Activated T-cell treated with anti-CD3 and anti-CD28 coated beads, Interleukin-2, amount 50 U/mL, for 24 hours (primary cell): ENCODE measurements at places on chromosomes 3 and 15.

- no peak for DNase-seq
Measured at GRCh38 chr15:27784107-27784506, 315.0 kb downstream of the OCA2 start.

DNA sequence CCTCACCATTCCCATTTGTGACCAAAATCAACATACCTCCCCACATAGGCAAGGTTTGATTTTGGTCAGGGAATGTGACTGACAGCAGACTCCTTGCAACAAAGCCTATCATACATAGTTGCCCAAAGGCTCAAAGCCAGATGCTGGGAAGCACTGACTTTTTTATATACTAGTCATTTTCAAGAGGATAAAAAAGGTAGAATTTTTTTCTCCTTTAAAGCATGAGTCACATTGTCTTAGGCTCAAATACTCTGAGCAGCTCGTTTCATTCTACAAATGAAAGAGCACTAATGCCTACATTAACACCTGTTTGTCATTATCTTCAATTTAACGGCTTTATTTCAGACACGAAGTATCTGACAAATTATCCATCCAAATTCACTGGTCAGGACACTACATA lies 36.2 kb downstream of the ICE2 start:
- no peak for DNase-seq

DNA sequence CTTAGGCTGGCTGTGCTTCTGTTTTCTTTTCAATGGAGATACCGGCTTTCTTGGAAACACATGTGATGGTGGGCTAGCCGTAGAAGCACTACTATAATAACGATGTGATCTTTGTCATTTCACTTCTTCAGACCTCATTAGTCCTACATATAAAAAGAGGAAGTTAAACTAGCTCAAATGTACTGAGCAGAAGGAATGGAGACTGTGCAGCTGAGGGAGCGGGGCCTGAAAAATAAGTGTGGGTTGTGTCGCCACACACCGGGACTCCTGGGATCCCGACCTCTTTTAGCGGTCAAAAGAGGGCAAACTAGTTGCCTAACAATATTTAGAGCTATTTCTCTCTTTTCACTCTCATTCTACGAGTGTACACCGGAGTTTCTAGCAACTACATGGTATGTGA lies 1.0 kb upstream of the RNF7 start:
- no peak for DNase-seq

- no peak for DNase-seq
Measured at GRCh38 chr3:63400246-63400860, 122.2 kb downstream of the SYNPR start.

- DNase-seq: no peak
Measured at GRCh38 chr3:78879295-78879860, 888.4 kb downstream of the ROBO1 start.

GRCh38 chr15:92821491-92822116 lies 78.5 kb upstream of the CHD2 start:
- DNase-seq: peak; percentile 31

GRCh38 chr3:129574206-129574605 lies 31.2 kb downstream of the H1-8 start:
- DNase-seq: no peak

DNA sequence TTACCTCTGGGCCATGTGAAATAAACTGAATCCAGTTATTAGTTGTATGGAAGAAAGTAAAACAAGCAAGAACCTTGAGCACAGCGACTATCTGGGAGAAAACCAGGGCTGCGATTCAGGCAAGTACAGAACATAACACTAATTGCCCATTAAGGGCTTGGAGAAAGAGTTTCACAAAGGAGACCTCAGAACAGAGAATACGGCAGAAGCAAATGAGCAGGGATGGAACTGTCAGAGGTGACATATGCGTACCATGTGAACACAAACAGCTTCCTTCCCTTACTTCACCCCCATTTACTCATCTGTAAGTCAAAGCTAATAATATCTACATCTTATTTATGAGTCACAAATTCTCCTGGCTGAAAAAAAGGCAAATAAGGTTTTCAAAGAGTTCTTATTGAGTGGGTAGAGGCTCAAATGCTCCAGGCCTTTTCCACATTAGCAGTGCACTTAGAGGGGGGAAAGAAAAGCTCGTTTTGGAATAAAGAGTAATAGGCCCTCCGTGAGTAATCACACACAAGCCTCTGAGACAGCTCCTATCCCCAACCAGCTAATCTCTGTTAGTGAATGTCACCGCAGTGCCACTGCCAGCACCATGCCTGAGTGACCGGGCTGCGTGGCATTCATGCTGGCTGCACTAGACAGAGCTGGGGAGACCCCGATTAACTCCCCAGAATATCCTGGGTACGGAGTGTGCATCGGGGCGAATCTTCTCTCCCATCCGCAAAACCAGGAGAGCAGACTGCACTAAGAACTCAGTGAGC lies 2.6 kb downstream of the PCSK6 start:
- DNase-seq: no peak

DNA sequence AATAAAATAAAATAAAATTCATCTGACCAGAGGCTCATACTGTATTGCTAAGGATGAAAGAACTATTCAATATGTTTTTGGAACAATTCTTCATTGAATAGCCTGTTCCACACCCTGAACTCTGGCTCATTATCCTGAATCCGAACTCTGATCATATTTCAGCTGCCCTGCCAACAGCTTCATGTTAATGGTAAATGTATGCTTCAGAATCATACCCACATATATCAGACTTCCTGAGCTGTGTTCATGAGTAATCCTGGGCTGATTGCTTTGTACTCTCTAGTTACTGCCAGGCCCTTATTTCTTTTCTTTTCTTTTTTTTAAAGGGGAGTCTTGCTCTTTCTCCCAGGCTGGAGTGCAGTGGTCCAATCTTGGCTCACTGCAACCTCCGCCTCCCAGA lies 11.8 kb downstream of the INO80 start:
- DNase-seq: no peak

GRCh38 chr3:16551342-16551976 lies 38.0 kb upstream of the RFTN1 start:
- no peak for DNase-seq

DNA sequence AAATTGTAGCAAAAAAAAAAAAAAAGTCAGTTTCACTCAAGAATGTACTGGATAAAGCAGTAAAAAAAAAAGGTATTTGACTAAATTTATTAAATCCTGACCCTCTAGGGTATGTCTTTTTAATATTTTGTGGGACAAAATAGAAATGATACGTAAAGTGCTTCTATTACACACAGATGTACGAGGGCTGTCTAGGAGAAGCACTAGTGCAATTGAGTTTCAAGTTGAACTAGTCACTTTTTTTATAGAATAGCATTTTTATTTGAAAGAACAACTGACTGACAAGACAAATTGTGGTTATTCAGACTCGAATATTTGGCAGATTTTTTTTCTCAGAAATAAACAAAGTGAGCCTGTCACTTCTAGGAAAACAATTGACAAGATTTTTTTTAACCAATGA lies 49.0 kb downstream of the CCDC54 start:
- no peak for DNase-seq

GRCh38 chr3:17025594-17026139 lies 140.9 kb downstream of the PLCL2 start:
- DNase-seq: no peak

DNA sequence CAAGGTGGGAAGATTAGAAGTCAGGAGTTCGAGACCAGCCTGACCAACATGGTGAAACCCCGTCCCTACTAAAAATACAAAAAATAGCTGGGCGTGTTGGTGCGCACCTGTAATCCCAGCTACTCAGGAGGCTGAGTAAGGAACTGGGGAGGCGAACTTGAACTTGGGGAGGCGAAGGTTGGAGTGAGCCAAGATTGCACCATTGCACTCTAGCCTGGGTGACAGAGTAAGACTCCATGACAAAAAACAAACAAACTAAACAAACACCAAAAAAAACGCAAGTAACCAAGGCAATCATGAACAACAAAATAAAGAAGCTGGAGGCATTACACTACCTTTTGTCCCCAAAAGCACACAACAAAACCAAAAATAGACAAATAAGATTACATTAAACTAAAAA lies 547.3 kb upstream of the GBE1 start:
- no peak for DNase-seq

- no peak for DNase-seq
Measured at GRCh38 chr15:83723216-83723615, 69.3 kb downstream of the ADAMTSL3 start.

DNA sequence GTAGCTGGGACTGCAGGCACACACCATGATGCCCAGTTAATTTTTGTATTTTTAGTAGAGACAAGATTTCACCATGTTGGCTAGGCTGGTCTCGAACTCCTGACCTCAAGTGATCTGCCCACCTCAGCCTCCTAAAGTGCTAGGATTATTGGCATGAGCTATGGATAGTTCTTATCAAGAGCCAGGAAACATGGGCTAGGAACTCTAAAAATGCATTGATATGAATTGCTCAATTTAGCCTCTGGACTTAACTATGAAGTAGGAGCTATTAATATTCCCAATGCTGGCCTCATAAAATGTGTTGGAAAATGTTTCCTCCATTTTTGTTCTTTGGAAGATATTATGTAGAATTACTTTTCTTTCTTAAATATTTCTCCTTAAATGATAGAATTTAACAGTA lies 82.8 kb upstream of the PEX5L start:
- DNase-seq: no peak
